ENCODE measurements at places on chromosomes 3 and 15.

DNA sequence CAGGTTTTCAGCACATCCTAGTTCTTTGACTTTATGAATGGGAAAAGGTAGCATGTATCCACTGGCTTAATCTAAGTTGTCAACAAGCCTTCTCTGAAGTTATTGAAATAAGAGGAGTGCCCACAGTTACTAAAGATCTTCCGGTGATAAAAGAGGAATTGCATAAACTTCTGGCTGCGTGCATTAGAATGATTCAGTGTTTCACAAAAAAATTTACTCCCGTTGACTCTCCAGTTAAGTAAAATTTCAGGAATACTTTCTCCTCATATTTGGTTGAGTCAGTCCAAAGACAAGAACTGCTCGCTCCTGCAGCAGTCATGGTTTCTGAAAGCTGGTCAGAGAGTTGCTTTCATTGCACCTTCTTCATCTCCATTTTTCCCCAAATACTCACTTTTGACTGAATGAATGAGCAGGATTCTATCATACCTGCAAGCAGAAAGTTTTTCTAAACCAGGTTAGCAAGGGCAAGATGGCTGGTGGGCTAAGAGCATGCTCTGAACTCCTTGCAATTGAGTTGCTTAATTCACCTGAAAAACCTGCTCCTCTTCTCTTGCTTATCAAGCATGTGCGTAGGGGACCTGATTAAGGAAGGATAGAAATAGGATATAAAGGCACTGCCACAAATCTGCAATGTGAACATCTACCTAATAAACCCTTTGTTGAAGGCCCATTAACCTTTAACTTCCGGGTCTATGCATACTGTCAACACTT is 64.2 kb upstream of the TIMP4 start:
- no peak for DNase-seq

GRCh38 chr3:195758721-195759353 is 38.1 kb downstream of the MUC20 start:
- no peak for DNase-seq

DNA sequence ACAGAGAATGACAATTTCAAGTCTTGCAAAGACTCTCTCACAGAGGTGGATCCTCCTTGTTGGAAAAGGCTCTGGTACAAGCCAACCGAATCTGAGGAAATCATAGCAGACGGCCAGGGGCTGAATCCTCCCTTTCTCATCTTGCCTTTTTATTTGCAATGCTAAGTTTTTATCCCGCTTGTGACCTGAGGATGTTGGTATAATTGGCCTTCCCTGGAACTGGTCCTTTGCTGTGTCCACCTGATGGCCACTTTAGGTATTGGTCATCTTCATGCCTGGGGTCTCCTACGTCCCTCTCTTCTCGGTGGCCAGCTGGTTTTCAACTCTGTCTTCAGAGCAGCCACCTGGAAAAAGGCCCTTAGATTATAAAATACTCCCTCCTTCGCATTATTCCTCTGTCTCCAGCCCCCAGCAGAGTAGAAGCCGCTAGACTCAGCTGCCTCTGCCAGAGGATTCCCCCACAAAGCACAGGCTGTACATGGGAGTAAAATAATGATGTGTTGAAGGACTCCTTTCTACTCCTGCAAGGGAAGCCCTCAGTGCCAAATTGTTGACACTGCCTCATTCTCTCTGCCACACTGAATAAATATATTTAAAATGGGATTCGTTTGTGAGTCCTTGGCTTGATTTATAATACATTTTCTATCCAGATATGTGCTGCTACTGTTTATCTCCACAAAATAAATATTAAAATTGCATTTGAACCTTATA is 208.9 kb upstream of the CFAP20DC start:
- peak; percentile 28 for DNase-seq

- no peak for DNase-seq
These were observed 346.6 kb upstream of the MEIS2 start for GRCh38 chr15:37446921-37447320.

- no peak for DNase-seq
These were observed 67.4 kb upstream of the OSBPL11 start for GRCh38 chr3:125662675-125663074.

DNA sequence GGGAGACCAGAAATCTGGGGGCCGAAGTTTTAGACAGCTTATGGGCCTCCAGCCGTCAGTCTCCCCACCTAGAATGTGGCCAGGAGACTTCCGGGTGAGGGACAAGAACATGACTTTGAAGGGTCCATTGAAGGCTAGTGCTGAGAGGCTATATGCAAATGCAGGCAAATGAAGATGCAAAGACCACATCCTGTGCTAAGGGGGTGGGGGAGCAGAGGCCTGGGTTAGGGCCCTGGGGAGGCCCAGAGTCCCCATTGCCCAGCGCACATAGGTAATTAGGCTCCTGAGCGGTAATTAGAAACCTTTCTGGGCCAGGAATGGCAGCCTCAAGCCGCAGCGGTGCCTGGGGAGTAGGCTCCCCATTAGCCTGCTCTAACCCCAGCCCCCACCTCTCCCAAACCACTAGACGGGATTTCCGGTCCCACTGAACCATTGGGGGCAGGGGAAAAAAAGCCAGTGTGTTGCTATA is 6.8 kb downstream of the CSK start:
- DNase-seq, result no peak

DNA sequence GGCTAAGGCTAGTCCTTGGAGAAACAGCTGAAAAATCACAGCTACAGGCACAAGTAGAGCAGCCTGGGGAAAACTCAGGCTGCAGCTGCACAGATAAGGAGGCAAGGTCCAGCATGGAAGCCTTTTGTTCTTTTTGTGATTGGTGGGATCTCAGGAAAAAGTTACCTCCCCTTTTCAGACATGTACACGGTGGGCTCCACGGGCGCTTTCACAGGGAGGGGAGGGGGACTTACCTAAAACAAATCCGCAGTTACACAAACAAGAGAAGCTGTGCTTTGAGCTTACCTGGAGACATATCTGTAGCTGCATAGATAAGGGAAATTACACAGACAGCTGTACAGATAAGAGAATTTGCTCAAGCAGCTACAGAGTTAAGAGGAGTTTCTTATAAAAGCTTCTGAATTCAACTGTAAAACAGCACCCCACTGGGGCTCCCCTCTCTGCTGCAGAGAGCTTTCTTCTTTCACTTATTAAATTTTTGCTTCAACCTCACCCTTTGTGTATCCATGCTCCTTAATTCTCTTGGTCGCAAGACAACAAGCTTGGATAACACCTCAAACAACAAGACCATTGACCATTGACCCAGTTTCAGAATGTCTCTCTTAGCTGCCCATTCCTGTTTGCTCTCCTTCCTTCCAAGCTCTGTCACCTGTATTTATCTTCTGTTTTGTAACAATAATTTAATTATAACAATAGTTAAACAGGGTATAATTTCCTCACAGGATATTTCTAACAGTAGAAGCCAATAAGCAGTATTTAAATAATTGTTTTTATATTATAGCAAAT is 10.9 kb upstream of the CD200 start:
- DNase-seq, result no peak

GRCh38 chr3:134029734-134030378 is at the start of gene SLCO2A1:
SLCO2A1 (minus strand) TSS chr3:134029925; CDS start chr3:134029802, 123 bp downstream.
- no peak for DNase-seq

GRCh38 chr15:87944050-87944449 is 312.5 kb downstream of the NTRK3 start:
- no peak for DNase-seq

GRCh38 chr3:56157693-56158362 is 310.4 kb downstream of the ERC2 start:
- peak; percentile 63 for DNase-seq

DNA sequence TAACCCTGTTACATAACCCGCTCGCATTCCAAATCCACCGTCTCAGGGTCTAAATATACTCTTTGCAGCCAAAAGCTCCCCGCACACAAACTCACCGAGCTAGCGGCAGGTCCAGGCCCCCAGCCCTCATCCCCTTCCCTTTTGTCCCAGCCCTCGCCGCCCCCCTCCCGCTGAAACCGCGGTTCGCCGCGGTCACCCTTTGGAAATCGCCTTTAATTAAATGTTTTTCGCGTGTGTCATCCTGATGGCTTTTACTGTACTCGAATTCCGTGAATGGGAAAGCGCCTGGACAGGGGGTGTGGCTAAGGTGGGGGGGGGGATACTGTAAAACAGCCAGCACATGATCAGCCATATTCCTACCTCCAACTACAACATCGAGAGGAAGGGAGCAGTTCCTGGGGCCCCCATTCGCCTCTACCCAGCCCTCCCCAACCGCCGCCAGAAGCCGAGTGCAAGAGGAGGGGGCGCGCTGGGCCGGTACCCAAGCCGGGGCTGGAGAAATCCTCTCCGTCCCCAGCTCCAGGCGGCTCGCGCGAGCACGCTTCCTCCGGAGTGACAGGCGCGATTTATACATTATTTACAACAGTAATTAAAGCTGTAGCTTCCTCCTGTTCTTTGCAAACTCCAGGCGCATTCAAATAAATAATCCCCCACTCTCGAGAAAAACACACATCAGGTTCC is 1.7 kb downstream of the RORA start:
- DNase-seq, result peak; percentile 8

DNA sequence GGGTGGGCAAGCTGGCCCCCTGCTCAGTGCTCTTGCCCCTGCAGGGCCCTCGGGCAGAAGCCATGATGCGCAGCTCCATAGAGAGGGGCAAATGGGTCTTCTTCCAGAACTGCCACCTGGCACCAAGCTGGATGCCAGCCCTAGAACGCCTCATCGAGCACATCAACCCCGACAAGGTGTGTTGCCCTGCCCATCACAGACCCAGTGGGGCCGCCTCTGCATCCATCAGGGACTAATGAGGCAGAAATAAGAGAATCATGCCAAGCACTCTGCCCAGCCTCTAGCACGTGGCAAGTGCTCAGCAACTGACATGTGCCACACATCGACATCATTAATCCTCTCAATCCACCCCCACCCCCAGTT is 49.4 kb downstream of the SEMA3G start:
- no peak for DNase-seq

- DNase-seq, result no peak
These were observed 870 bp upstream of the TMEM40 start for GRCh38 chr3:12759693-12760565.

GRCh38 chr3:100157685-100158084 is 43.4 kb upstream of the FILIP1L start:
- no peak for DNase-seq
